ENCODE measurements at places on chromosomes 2 and 18.
A peak's percentile ranks its signal among the peaks of the same experiment; 100 is the strongest.

DNA sequence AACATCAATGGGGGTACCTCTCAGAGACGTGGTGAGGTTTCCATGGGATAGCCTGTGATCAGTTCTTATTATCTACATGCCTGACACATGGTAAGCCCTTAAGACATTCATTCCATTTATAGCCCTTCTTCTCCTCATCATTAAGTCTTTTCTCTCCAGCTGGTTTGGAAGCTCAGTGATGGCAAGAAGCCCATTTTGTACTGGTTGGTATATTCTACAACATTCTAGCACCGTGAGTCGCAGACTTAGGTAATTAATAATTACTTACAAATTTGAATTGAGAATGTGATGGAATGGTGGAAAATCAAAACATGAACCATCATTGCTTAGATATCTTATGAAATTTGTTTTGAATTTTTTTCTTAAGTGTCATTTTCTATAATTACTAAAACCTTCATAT lies 472.6 kb downstream of the DLGAP1 start:
- DNase-seq: no peak

DNA sequence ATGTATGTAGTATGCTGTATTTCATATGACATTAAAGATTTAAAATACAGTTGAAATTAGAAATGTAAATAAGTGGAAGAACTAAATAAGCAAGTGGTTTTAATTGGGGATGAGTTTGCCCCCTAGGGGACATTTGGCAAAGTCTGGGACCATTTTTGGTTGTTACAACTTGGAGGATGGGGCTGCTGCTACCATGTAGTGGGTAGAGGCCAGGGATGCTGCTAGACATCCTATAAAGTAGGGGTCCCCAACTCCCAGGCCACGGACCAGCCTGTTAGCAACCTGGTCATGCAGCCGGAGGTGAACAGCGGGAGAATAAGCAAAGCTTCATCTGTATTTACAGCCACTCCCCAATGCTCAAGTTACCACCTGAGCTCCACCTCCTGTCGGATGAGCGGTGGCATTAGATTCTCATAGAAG lies 27.9 kb upstream of the ASNSD1 start:
- DNase-seq: no peak

GRCh38 chr18:28854964-28855363 lies 678.0 kb upstream of the CDH2 start:
- DNase-seq: no peak

GRCh38 chr18:55651236-55651635 lies 63.2 kb upstream of the TCF4 start:
- no peak for DNase-seq

DNA sequence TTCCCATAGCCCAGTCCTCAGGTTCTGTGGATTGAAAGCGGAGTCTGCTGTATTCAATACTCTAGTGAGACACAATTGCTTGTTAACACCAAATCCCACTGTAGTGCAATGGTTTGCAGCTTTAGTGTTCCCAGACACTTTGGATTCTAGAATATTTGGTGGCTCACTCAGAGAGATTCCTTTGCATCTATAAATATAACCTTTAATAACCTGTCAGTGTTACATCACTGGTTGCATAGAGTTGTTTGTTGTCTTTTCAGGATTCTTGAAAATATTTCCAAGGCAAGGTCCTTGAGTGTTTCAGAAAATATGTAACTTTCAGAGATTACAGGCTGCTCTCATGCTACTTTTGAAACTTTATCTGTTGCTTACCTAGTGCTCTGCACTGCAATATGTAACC lies 157.5 kb downstream of the ZEB2 start:
- no peak for DNase-seq

DNA sequence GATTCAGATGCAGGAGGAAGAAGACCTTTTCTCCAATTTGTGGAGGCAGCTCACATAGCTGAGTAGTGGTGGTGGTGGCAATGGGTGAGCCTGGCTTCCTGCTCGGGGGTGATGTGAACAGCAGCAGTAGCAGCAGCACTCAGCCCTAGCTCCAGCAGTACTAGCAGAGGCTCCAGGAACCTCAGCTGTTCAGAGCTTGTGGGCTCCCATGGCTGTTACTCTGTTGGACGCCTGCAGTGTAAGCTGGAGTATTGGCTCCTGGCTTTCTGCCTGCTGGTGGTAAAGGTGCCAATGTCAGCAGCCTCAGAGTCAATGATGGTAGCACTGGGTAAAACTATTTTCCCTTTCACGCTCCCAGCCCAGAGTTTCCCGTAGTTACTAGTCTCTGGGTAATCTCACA lies 3.1 kb upstream of the SEH1L start:
- DNase-seq: no peak

DNA sequence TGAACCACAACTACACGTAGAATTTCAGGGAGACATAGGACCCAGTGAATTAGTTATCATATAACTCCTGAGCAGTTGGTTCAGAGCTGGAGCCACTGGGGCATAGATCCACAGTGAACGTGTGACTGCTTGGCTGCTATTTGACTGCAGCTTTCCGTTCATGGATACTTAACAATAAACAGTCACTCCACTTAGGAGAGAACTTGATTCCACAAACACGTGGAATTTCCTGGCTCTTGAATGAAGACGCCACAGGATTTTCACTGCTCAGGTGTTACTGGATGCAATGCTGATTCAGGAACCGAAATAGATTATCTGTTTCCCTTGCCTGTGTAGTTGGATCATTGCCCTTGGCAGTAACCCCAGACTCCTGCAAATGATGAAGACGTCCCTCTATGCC lies 679.1 kb upstream of the ZEB2 start:
- no peak for DNase-seq

GRCh38 chr2:224994242-224994823 lies 47.9 kb downstream of the DOCK10 start:
- DNase-seq: no peak

DNA sequence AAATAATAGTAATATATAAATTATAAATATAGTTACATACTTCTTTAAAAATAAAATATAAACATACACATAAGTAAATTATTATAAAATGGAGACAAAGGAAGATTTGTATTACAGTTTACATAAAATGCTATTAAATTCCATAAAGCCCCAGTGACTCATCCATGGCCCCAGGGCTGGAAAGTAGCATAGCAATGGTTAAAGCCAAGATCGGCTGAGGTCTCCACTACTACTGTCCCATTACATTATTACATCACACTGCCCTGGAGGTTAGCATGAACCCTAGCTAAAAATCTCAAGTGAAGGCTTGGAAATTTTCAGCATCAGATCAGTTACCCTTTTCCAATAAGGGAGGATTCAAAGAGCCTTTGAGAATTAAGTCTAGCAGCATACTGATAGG lies 936.2 kb downstream of the DSC3 start:
- DNase-seq: no peak

- no peak for DNase-seq
These were observed 167.8 kb downstream of the ACOXL start for GRCh38 chr2:110900191-110900590.

DNA sequence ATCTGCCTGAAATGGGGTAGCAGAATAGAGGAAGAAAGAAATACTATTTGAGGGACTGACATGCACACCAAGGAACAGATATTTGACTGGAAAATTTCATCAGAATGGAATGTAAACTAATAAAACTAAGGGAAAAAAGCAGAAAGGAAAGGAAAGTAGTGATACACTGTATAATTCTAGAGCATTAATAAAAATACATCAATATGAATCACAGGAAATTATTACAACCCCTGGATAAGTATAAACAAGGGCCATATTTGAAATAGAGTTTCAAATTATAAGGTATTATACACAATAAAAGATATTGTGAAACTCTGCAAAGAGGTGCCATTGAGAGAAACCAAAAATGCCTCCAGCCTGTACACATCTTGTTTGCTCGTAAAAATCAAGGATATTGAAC lies 149.6 kb downstream of the ICOS start:
- DNase-seq: no peak

- peak; percentile 80 for DNase-seq
These were observed 25.5 kb upstream of the KCNE4 start for GRCh38 chr2:223026357-223027110.

DNA sequence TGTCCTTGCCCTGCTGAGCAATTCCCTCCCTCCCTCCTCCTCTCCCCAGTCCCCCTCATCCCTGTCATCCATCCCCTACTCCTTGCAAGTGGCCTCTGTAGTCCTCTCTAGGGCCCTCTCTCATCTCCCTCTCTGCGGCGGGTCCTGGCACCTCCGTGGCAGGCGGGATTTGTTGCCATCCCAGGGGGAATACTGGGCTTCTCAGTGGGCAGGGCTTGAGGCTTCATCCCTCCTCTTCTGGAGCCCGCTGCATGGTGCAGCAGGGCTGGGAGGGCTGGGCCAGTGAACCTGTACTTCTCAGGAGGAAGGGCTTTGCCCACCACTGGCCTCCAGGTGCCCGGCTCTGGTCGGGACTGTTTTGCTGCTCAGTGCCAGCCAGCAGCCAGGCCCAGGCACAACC lies 216.2 kb downstream of the TFCP2L1 start:
- no peak for DNase-seq

DNA sequence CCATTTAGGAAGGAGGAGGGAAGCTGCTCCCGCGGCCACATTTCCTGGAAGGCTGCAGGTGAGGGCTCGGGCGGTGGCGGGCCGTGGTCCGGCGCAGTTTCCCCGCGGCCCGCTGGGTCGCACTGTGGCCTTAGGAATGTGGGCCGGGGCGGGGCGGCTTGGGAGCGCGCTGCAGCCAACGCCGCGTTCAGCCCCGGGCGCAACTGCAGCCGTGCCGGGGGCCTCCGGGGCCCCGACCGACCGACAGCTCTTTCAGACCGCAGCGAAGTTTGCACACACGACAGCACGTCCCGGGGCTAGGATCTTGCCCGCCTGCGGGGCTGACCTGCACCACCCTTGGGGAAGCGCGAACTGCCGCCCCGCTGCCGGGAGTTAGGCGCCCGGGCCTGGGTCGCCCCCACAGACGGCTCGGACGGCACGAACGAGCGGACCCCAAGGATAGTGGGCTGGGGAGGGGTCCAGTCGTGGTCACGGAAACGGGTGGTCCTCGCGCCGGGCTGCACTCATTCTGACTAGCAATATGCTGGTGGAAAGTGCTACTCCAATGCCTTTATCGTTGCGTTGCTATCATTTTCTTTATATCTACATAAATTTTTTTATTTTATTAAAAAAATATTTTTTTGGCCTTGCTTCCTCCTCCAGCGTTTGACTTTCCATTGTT lies 69.9 kb upstream of the DLX2 start:
- no peak for DNase-seq

GRCh38 chr2:186486651-186487647 lies 889 bp downstream of the ZC3H15 start:
- no peak for DNase-seq

- DNase-seq: no peak
These were observed 166.9 kb downstream of the GLI2 start for GRCh38 chr2:120902592-120902991.

GRCh38 chr2:241863536-241863954 lies 4.9 kb upstream of the PDCD1 start:
- DNase-seq: no peak

DNA sequence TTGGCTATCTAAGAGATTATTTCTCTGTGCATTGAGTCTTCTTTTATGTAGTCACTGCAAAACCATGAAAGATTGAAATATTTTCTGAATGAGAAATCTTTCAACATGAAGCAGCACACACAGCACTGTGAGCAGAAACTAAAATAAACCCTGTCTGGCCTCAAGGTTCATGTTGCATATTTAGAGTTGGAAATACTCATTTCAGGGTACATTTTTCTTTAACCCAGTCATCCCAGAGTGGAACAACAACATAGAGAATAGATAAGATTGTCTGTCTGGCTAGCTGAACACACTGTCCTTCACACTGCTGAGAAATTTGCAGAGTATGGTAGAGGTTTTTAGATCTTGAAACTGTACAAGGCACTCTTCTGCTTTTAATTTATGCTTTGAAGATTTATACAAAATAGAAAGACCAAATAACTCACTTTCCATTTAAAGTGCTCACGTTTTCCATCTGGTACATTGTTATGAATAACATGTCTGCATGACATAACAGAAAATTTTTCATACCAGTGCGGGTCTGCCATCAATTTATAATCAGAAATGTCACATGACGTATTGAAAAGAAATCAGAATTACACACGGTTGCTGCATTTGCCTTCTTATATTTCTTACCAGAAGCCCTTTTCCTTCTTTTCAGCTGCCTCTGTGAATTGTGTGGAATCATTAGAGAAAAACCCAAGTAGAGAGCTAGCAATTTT lies 25.0 kb upstream of the FN1 start:
- DNase-seq: no peak

GRCh38 chr2:76193089-76193488 lies 482.4 kb upstream of the GCFC2 start:
- no peak for DNase-seq

DNA sequence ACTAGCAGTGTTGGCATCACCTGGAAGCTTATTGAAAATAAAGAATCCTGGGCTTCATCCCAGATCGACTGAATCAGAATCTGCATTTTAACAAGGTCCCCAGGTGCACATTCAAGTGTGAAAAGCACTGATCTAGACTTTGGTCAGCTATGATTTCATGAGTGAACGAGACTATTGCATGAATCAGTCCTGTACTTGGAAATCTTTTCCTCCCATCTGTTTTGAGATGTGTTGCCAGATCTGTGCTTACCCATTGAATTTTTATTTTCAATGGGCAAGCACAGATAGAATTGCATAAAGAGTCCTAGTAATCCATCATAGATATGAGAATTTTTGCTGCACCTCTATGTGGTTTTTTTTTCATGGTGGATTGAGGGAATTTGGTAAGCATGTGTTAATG lies 64.0 kb downstream of the PMS1 start:
- no peak for DNase-seq

GRCh38 chr2:24558781-24559472 lies 67.9 kb downstream of the NCOA1 start:
- no peak for DNase-seq

DNA sequence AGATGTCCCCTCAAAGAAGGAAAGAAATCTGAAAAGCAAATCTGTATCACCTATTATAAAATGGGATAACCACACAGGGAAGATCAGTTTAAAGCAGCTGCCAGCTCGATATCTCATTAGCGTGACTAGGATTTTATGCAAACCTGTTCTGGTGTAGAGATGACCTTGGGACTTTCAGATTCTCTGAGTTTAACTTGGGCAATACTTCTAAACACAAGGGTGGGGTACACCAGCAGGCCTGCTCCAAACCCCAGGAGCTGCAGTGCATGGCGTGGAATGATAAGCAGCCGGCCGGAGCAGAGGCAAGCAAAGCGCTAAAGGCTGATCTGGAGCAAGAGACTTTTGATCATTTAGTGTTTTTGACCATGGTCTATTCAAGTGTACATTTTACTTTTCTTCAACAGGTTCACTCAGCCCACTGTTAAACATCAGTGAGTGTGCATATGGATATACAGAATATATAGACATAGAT lies 4.7 kb downstream of the SERTAD2 start:
- no peak for DNase-seq

DNA sequence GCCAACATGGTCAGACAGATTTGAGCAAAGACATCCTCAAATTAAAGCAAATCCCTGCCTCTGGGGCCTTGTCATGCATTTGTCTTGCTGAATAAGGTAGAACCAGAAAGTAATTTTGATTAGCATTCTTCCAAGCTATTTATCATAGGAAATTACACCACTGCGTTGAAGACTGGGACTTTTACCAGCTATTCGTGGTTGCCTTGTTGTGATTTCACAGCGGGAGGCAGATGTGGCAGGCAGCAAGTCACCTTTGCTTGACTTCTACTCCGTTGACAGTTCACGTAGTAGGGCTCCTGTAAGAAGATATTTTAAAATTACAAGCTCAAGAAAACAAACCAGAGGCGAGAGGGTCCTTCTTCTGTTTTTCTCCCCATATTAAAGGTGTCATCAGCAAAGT lies 80.6 kb downstream of the EN1 start:
- no peak for DNase-seq

- no peak for DNase-seq
These were observed 91.3 kb downstream of the OLA1 start for GRCh38 chr2:174157053-174157452.

- DNase-seq: no peak
These were observed 211.4 kb upstream of the THUMPD2 start for GRCh38 chr2:39990335-39990900.

- no peak for DNase-seq
These were observed 186.8 kb upstream of the RND3 start for GRCh38 chr2:150674283-150674682.
